ENCODE measurements at places on chromosomes 2 and 18.
A peak's percentile ranks its signal among the peaks of the same experiment; 100 is the strongest.

DNA sequence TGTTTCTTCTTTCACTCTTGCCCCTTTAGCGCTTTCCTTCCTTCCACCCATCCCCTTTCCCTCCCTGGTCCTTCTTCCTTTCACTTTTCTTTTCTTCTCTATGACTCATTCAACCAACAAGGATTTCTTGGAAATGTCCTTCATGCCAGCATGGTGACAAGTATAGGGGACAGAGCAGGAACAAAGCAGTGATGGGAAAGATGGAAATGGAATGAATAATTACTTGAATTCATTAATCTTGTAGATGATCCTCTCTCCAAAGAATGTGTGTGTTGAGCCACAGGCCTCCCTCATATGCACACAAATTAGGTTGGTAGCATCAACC, 1.5 kb downstream of the VAMP5 start:
- DNase-seq, result no peak

GRCh38 chr2:189553504-189554088, 27.0 kb downstream of the SLC40A1 start:
- no peak for DNase-seq

DNA sequence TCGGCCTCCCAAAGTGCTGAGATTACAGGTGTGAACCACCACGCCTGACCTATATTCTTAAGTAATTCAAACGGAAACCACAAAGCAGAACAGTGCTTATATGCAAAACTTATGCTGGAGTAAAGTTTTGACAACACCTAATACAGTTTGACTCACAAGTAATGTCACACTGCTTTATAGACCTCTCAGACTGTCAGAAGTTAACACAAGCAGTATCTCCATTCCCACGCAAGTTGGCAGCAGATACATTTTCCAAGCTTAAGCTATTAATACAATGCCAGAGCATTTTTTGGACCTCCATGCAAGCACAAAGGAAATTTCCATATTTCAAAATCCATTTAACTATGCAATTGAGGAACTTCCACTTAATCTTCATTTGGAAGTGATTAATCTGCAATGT, 21.0 kb upstream of the SANBR start:
- no peak for DNase-seq

- DNase-seq, result peak; percentile 5
These were observed 681 bp upstream of the ROCK2 start for GRCh38 chr2:11344956-11345677.

GRCh38 chr2:158658396-158658795, 136.7 kb upstream of the DAPL1 start:
- DNase-seq, result no peak

- no peak for DNase-seq
These were observed 12.1 kb upstream of the COPS8 start for GRCh38 chr2:237073552-237073951.

GRCh38 chr2:64750001-64750816, 96.5 kb upstream of the SERTAD2 start:
- peak; percentile 17 for DNase-seq

DNA sequence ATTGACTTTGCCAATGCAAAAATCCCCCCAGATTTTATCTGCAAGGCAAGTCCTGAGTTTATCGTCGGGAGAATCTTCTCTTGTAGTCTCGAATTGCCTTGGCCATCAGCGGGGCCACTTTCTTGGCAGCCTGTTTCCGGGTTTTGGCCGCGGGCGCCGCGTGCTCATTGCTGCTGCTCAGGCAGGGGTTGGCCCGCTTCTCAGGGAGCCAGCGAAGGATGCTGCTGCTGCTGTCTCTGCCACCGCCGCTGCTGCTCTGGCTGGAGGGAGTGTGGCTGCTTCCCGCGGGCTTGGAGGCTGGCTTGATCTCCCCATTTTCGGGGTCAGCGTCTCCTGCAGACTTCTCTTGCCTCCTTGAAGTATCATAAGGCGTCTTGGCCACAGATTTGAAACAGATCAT, 2.5 kb downstream of the ELOA2 start:
- no peak for DNase-seq

DNA sequence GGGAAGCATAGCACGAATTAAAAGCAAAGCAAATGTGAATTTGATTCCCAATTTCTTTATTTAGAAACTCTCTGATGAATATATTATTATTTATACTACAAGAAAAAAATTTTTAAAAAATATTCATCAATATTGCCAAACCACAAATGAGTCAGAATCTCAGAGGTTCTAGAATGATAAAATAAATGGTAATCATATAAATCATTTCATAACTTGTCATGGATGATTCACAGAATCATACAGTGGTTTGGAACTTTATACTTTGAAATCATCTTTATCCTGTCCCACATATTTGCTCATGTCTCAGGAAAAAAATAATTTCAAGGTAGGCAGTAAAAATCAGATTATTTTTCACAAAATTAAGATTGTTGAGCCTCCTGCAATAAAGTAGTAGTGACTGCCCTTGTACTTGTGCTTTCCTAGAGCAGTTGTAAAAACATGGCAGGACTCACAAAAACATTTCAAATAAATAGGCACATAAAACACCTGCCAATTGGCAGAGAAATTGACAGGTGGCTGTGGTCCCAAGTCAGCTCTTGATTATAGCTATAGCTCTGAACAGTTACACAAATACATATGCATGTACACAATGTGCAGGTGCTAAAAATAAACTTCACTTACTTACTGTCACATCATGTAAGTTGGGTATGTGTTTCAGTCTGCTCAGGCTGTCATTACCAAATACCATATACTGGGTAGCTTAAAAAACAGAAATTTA, 273.9 kb upstream of the SESTD1 start:
- DNase-seq, result no peak
